ENCODE measurements at places on chromosomes 5 and 9. TPM values are rescaled to one million over a fixed set of nuclear protein-coding genes. Genes with fewer than 3 reads are reported as not detected.

The GSN gene
- total RNA-seq = 400 TPM

The SVEP1 gene
- 134 TPM for total RNA-seq

The TMEM215 gene
- total RNA-seq = not detected

The GRIN1 gene
- total RNA-seq = under 0.01 TPM

The GPR150 gene
- total RNA-seq = 0.28 TPM

The PCDHA11 gene
- total RNA-seq = under 0.01 TPM

The GABBR2 gene
- 12.9 TPM for total RNA-seq

The CRAT gene
- 35.3 TPM for total RNA-seq
